Activated naive CD4-positive, alpha-beta T cell treated with Interleukin-2 at 50 U/mL for 16 hours (primary cell): ENCODE measurements at places on chromosomes 11 and 22.

- no peak for DNase-seq
Measured at GRCh38 chr11:122183933-122184332, 67.9 kb upstream of the BLID start.

DNA sequence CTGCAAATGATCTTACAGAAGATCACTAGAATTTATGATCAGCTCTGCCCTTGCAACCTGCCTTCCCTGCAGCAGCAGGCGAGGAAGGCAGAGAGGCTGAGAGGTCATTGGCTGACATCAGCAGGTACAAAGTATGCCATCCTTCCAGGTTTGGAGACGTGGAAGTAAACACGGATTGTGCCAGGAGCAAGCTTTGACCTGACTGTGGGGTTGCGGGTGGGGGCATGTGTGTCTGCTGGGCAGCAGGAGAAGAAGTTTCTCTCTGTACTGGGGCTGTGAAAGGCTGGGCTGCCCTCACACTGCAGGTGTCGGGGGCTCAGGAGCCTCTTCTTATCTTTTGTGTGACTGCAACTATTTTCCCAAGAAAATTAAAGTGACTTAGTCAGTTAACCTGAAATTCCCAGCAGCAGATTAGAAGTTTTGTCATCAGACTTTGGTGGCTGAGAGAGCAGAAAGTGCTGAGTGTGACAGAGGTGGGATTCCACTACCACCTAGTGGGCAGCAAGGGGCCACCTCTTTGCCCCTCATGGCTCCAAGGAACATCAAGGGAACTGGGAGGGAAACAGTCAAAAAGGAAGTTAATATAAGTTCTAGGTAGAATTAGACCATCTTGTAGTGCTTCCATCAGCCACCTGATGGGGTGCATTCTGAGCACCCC is 565.9 kb downstream of the ETS1 start:
- no peak for DNase-seq

- peak; percentile 21 for DNase-seq
Measured at GRCh38 chr11:66478729-66479393, 1.4 kb upstream of the DPP3 start.

- DNase-seq, result no peak
Measured at GRCh38 chr22:19937616-19938473, 3.7 kb upstream of the COMT start.

GRCh38 chr11:69369210-69369825 is 75.4 kb downstream of the MYEOV start:
- no peak for DNase-seq

DNA sequence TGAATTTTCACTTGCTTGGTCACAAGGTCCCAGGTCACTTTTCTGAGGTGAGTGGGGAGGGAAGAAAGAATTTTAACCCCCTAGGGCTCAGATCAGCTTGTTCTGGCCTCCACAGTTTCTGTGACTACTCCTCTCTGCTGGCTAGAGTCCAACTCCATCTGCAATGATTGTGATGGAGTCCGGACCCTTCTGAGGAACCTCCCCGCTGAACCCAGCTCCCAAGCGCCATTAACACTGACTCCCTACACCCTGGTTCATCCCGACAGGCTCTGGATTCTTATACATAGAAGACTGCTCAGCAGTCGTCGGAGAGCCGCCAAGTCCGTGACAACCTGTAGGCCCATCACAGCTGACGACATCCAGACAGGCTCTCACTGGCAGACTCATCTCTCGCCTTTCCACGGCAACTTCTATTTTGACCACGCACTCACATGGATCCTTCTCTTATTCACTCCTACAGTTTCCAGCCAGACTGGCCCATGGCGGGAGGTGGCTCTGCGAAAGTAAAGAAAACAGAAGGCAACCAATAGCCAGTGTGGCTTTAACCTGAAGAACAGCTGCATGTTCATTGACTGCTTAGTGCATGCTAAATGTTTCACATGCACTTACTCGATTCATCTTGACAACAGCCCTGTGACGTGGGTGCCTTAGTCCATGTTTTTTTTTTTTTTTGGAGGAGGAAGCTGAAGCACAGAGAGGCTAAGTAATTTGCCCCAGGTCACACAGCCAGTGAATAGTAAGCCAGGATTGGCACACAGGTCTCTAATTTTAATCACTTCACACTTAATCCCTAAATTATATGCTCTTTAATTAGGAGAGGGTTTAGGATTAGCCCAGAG is 68.0 kb upstream of the PRDM11 start:
- no peak for DNase-seq

DNA sequence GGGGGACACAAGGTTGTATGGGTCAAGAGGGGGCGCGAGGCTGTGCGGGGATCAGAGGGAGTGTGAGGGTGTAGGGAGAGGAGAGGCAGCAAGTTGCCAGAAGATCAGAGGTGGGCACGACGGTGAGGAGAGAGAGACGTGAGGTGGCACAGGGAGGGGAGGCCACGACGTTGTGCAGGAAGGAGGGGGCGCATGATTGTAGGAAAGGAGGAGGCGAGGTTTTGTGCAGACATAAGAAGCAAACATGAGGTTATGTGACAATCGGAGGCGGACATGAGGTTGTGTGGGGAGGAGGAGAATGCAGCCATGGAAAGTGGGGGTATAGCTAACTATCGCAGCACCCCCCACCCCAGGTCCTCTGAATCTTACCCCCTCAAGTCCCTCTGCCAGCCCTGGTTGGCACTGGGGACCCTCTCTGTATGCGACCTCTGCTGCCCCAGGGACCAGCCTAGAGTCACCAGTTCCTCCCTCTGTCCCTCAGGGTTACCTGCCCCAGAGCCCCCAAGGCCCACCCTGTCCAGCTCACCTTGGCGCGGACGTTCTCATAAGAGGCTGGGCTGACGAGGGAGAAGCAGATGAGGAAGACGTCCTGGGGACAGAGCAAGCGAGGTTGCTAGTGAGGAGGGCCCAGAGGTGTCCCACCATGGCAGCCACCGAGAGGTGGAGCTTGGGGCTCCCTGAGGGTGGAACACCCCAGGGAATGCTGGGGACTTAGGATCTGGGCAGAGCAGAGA is 12.5 kb downstream of the RAC2 start:
- peak; percentile 61 for DNase-seq

GRCh38 chr11:34639545-34639944 is 18.7 kb downstream of the EHF start:
- DNase-seq, result no peak

DNA sequence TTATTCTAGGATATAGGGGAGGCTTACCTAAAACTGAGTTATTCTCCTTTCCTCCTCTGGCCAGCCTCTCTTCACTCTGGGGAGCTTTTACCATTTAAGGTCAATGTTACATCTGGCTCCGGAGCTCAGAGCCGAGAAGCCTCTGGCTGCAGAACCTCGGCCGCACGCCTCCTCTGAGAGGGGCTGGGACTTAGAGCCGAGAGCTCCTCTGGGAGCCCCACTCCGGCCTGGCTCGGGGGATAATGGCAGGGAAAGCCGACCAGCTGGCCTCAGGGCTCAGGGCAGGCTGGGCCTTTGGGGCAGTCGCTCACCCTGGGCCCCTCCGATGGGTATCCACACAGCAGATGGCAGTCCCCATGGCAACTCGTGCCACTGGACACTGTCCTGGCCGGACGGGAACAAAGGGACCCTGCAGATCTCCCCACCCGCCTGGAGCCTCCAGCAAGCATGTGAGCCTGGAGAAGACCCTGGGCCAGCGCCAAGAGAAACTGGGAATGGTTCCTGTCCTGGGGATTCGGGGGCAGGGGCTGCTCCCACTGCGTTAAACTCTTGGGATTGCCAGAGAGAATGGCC is at the start of gene IRAG1:
TSS of gene IRAG1 (minus strand) at position 247 of the 573 bp plus-strand sequence. CDS start at position 94, 153 bp downstream.
- DNase-seq, result no peak

GRCh38 chr11:60370811-60371298 is 7.5 kb upstream of the MS4A7 start:
- DNase-seq, result no peak

GRCh38 chr22:23181721-23182308 is 1.5 kb downstream of the BCR start:
- peak; percentile 13 for DNase-seq

GRCh38 chr11:86638673-86639072 is 33.7 kb downstream of the ME3 start:
- DNase-seq, result no peak

GRCh38 chr22:36565686-36566085 is 36.7 kb upstream of the EIF3D start:
- no peak for DNase-seq

GRCh38 chr11:78423241-78423640 is 5.6 kb upstream of the GAB2 start:
- no peak for DNase-seq

GRCh38 chr11:111312076-111312475 is 13.7 kb downstream of the POU2AF3 start:
- DNase-seq, result no peak

GRCh38 chr11:111393096-111393495 is 14.0 kb upstream of the POU2AF1 start:
- no peak for DNase-seq

- no peak for DNase-seq
Measured at GRCh38 chr11:33445761-33446161, 188.6 kb downstream of the HIPK3 start.

GRCh38 chr11:35165423-35166368 is 26.7 kb downstream of the CD44 start:
- peak; percentile 87 for DNase-seq

DNA sequence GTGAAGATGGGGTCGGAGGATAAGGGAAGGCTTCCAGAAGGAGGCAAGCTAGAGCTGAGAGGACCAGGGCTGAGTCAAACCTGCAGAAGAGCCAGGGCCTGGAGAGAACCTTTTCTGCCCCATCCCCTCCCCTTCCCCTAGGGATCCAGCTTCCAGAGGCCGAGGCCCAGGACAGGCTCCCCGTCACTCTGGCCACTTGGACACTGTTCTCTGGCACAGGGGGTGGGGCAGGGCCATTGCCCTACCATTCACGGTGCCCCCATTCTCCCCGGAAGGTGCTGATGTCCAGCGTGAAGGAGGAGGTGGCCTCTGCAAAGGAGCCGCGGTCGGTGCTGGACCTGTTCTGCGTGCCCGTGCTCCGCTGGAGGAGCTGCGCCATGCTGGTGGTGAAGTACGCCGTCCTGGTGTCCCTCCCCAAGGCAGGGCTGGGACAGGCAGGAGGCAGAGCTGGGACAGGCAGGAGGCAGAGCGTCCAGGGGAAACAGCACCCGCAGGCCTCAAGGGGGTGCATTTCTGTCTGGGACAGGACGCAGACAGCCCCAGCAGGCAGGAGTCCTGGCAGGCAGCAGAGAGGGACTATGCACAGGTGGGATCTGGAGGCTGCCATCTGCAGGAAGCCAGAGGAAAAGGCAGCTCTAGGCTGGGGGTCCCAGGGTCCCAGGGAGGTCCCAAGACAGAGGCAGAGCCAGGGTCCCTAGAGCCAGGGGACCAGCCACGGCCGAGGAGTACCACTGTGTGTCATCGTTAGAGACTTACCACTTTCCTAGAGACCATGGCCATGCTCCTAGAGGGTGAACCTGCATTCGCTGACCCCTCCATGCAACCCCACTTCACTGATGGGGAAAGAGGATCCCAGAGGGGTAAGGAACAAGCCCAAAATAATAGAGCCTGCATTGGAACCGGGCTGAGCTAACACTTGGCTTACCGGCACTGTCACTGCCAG is 25.8 kb upstream of the SLC22A12 start:
- no peak for DNase-seq

DNA sequence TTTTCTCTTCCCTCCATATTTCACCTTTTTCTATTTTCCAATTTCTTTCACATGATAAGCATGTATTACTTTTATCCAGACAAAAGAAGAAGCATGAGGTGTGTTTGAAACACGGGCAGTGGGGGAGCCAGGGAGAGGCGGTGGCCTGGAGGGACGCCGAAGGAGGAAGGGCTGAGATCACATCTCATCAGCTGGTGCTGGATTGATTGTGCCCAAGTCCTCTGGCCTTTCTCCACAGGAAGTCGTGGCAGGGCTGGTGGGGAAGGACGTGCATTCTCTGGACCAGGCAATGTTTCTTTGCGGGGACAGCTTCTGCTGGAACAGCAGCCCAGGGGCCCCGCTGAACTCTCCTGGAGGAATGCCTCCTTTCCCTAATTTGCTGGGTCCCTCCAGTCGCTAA is 82.9 kb downstream of the MIAT start:
- DNase-seq, result no peak

- DNase-seq, result no peak
Measured at GRCh38 chr22:22887621-22888503, at the start of gene IGLL5. Gene IGLL5 (plus strand): TSS chr22:22887816. CDS start chr22:22888054, 238 bp downstream.

GRCh38 chr22:49922926-49923325 is 4.5 kb downstream of the CRELD2 start:
- DNase-seq, result no peak

DNA sequence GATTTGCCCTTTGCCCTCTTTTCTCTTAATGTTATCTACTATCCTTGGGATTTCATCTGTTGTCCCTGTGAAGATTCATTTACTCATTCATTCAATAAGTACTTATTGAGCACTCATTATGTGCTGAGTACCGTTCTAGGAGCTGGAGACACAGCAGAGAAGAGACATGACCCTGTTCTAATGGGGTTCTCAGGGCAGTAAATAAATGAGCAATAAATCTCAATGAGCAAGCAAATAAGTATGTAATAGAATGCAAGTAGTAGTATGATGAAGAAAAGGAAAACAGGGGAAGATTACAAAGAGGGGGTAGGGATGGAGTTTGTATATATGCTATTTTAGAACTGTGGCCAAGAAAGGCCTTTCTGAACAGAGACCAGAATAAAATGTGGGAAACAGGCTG is 34.2 kb upstream of the NRIP3 start:
- no peak for DNase-seq

DNA sequence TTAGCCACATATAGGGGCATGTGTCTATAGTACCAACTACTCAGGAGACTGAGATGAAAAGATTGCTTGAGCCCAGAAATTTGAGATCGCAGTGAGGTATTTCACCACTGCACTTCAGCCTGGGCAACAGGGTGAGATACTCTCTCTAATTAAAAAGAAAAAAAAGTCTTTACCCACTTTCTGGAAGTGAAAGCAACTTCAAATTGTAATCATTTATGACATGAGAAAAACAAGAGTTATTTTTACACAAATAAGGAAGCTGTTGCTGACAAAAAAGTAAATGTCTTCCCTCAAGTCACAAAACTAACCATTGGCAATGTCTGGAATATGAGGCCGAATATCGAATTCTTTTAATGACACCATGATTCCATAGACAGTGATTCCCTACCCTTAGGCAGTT is 71.4 kb downstream of the GLYATL1 start:
- DNase-seq, result no peak

DNA sequence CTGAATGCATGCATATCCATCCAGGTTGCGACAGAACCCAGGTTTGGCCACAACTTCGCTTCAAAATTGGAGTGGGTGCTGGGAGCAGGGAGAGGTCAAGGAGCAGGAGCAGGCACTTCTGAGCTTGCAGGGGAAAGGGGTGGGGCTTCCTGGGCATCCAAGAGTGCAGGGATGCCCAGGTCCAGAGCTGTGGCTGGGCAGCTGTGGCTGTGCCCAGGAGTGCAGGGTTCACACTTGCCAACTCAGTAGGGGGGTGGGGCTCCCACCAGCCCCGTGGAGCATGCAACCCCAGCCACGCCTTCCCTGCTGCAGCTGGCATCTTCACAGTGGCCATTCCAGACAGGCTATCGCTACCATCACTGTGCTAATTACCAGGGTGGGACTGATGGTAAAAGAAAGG is 115.3 kb upstream of the MTNR1B start:
- no peak for DNase-seq

GRCh38 chr11:12159351-12160099 is 49.1 kb downstream of the MICAL2 start:
- DNase-seq, result no peak

DNA sequence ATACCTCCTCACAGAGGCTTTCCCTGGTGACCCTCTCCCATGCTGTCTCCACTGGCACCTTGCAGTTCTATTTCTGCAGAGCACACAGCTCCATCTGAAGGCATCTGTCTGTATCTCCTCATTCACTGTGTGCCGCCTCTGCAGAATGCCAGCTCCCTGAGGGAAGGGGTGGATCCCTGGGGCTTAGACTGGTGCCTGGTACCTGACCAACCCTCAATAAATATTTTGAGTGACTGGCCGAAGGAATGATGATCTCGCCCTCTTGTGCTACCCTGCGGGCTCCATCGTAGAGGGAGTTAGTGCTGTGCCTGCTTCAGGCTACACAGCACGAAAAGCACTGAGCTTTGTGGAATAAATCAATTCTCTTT is 1.6 kb downstream of the CBX7 start:
- no peak for DNase-seq
